ENCODE measurements at places on chromosomes 5 and 9. TPM values are rescaled to one million over a fixed set of nuclear protein-coding genes. Genes with fewer than 3 reads are reported as not detected.

Gene PCDHB6
- polyA plus RNA-seq, result 0.21 TPM

GRCh38 chr5:108747111-108747773 lies 455 bp upstream of the FER start:
- DNase-seq, result no peak

GRCh38 chr9:85024374-85024773 lies 354.8 kb downstream of the NTRK2 start:
- DNase-seq, result no peak

- no peak for DNase-seq
Measured at GRCh38 chr9:126985870-126986498, 71.4 kb downstream of the RALGPS1 start.

- no peak for DNase-seq
Measured at GRCh38 chr5:14114615-14115251, 28.4 kb upstream of the TRIO start.

Data from AG04450 (cell line).